ENCODE measurements at places on chromosomes 4 and X.
A peak's percentile ranks its signal among the peaks of the same experiment; 100 is the strongest.

- DNase-seq: no peak
- no peak overlapping the region for H3K27ac ChIP-seq
- H3K27me3 ChIP-seq: no peaks in the 10 kb centered on the region
Observed at GRCh38 chr4:88075336-88075735, 67.9 kb downstream of the PKD2 start.

DNA sequence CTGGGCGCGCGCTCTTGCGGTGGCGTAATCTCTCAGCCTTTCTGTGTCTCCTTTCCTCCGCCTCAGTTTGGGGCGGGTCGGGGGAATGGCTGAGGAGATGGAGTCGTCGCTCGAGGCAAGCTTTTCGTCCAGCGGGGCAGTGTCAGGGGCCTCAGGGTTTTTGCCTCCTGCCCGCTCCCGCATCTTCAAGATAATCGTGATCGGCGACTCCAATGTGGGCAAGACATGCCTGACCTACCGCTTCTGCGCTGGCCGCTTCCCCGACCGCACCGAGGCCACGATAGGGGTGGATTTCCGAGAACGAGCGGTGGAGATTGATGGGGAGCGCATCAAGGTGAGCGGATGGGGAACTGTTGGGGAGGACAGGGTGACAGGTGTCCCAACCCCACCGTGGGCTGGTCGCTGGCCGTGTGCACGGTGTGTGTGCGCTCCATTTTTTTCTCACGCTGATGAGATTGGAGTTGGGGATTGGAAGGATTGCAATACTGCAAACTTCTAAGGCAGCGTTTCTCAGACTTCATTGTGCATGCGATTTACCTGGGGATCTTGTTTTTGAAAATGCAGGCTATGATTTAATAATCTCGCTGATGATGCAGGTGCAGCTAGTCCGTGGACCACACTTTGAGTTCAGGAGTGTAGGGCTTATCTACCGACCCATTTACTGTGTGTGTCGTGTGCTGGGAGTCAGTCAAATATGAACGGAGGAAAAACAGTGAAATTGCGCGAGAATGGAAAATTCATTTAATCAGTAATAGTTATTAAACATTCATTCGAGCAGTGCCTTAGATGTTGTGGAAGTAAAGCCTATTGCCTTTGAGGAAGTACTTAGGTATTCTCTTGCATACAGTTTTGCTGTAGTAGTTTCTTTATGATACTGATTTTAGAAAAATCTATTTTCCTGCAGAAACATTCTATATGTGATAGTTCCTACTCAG, at the start of gene RAB33B:
RAB33B (plus strand) TSS at position 11 of the 935 bp plus-strand sequence; CDS start at position 86, 75 bp downstream.
- peaks cover 4% of the 10 kb centered on the region for H3K27me3 ChIP-seq
- H3K27ac ChIP-seq: peak within 1 kb of the TSS; percentile 100
- H3K4me1 ChIP-seq: peaks cover 61% of the 10 kb centered on the region

GRCh38 chrX:101080326-101081124, 1.8 kb downstream of the TMEM35A start:
- no peak for DNase-seq
- no peak overlapping the region for H3K27ac ChIP-seq
- H3K27me3 ChIP-seq: peaks cover 18% of the 10 kb centered on the region
- H3K36me3 ChIP-seq: no peaks in the 10 kb centered on the region

DNA sequence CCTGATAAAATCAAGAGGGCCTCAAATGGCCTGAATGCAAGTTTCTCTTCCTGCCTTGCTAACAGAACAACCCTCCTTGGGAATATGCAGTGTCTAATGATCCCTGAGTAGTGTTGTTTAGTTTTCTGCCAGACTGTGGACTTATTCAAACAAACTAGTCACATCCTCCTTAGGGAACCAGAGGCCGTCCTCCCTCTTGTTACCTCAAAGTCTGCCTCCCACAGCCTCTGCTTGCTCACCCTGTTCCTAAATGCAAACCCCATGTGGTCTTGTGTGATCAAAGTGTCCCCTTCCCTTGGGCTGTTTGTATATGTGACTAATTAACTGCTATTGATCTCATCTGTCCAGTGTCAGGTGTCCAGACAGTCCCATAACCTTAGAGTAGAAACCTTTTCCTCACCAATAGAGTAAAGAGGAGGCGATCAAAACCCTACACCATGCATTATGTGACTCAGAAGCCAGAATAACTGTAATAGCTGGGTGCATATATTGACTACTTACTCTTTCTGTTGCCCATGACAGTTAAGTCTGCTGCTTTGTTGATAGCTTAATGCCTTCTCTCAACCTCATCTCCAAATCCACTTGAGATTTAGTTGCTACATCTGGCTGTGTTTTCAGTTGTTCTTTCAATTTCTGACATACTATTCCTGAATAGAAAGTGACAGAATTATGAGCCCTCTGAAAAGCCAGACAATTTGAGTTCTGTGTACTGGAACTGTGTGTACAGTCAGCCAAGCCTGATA, 473.0 kb upstream of the NWD2 start:
- H3K27ac ChIP-seq: peak overlapping the region; percentile 16
- H3K36me3 ChIP-seq: no peaks in the 10 kb centered on the region

GRCh38 chr4:131339137-131339536, 1810.0 kb upstream of the PCDH10 start:
- H3K27me3 ChIP-seq: no peaks in the 10 kb centered on the region
- H3K4me1 ChIP-seq: no peaks in the 10 kb centered on the region
- DNase-seq: no peak
- H3K36me3 ChIP-seq: no peaks in the 10 kb centered on the region

DNA sequence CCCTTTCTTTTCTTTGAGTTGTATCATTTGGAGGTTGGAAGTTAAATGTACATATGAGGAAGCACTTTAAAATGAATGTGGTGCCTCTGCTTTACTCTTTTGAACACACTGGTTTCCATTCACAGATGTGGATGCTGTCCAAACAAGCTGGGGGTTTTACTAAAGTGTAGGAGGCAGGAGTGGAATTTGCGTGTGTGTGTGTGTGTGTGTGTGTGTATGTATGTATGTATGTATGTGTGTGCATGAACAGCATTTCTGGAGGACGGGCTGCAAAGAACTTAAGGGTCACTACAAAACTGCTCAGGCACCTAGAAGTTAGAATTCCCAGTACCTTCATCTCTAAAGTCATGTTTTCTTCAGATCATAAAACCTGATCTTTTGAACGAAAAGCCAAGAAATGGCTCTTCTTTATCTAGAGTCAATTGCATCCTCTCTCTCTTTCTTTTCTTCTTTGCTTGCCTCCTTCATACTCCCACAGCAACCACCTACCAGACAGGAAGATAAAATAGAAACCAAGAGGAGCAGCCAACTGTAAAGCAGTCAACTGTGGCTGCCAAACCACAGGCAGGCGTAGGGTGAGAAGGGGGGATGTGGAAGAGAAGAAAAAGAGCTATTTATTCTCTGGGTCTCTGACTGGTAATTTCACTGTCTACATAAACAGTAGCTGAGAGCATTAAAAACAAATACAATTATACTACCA, 177.0 kb upstream of the RASGEF1B start:
- H3K4me3 ChIP-seq: no peak overlapping the region
- H3K27me3 ChIP-seq: peaks cover 3% of the 10 kb centered on the region
- H3K36me3 ChIP-seq: no peaks in the 10 kb centered on the region
- H3K27ac ChIP-seq: peak overlapping the region; percentile 53
- H3K4me1 ChIP-seq: peaks cover 46% of the 10 kb centered on the region
